ENCODE measurements at places on chromosomes 6 and 20.

GRCh38 chr6:137222381-137222780 is 3.2 kb upstream of the IFNGR1 start:
- DNase-seq: no peak

GRCh38 chr20:4774207-4774606 is 52.5 kb downstream of the PRND start:
- DNase-seq: no peak

- no peak for DNase-seq
Measured at GRCh38 chr6:10621847-10622246, 72.6 kb downstream of the C6orf52 start.

DNA sequence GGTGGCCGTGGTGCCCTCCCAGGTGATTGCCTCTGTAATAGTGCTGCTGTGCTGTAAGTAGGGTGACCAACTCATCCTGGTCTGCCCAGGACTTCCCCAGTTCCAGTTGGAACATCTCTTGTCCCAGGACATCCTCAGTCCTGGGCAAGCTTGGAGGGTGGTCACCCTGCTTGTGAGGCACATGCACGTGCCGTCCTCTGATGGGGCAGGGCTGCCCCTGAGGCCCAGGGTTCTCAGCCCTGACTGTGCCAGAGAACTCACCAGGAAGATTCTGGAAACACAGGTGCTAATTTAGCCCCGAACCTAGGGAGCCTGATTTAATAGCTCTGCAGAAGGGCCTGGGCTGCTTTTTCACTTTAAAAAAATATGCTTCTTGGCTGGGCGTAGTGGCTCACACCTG is 120.9 kb upstream of the PHACTR3 start:
- DNase-seq: no peak

- DNase-seq: no peak
Measured at GRCh38 chr6:33696548-33697518, 14.7 kb downstream of the UQCC2 start.

DNA sequence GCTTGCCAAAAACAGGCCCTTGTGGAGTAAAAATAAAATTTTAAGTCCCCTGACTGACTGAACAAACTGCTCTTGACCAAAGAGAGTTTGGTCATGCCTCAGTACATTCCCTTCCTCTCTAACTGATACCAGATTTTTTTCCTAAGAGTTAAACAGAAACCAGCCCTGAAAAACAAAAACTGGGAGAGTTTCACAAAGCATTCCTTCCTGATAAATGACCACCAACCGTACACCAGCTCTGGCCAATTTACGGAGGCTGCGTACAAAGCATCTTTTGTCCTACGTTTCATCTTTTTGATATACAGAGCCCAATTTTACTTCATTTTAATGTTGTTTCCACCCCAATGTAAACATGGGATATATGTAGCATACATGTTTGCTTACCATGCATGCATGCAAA is 477.4 kb upstream of the HTR1E start:
- no peak for DNase-seq

- DNase-seq: no peak
Measured at GRCh38 chr20:16569246-16570153, 3.7 kb downstream of the KIF16B start.

DNA sequence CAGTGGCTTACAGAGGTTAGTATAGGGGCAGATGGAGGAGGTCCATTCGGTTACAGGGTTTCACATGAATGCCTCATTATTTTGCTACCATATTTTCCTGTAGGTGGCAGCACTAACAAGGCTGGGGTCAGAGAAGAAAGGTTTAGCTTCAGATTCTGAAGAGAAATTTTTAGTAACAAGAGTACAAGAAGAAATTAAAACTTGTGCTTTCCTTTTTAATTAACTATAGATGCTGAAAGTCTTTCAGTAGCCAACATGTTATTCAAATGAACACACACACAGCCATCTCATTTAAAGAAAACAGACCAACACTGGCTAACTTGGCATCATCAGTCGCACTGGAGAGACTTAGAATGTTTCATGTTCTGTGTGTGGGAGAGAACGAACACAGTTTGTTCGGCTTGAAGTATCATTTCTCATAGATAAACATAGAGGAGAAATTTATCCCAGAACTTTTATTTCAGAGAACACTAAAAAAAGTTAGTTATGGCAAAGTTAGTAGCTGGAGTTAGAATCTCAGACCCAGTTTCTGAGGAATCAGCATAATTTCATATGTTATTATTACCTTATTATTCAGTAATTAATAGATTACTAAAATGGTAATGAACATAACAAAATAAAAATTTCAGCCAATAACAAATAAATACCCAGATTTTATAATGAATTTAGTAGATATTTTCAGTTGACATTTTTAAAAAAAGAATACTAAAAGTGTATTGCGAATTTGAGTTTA is 314.0 kb upstream of the RSPO3 start:
- DNase-seq: peak; percentile 15

DNA sequence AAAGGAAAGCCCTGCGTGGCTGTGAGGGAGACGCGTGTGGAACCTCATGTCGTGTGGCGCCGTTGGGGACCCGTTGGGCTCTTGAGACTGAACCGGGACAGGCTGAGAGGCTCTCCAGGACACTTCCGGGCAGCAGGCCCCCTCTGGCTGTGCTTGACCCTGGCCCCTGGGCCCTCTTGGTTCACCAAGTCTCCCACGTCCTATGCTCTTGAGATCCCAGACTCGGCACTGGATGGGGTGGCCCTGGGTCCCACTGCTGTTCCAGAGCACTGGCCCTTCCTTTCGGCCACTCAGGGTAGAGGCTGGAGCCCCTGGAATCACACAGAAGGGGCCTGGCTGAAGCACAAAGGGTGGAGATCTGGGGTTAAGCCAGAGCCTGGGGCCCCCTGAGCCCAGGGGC is 30.4 kb downstream of the NTSR1 start:
- DNase-seq: no peak

GRCh38 chr6:11064836-11065235 is 20.7 kb upstream of the ELOVL2 start:
- DNase-seq: no peak

DNA sequence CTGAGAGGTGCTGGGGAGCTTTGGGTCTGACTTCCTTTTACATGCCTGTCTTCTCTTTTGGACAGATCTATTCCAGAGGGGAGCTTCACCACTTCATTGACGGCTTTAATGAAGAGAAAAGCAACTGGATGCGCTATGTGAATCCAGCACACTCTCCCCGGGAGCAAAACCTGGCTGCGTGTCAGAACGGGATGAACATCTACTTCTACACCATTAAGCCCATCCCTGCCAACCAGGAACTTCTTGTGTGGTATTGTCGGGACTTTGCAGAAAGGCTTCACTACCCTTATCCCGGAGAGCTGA is 13.1 kb downstream of the PRDM1 start:
- DNase-seq: no peak

GRCh38 chr6:136508725-136509392 is 41.4 kb downstream of the MAP7 start:
- no peak for DNase-seq

GRCh38 chr6:10577112-10577511 is 56.0 kb downstream of the GCNT2 start:
- DNase-seq: no peak

DNA sequence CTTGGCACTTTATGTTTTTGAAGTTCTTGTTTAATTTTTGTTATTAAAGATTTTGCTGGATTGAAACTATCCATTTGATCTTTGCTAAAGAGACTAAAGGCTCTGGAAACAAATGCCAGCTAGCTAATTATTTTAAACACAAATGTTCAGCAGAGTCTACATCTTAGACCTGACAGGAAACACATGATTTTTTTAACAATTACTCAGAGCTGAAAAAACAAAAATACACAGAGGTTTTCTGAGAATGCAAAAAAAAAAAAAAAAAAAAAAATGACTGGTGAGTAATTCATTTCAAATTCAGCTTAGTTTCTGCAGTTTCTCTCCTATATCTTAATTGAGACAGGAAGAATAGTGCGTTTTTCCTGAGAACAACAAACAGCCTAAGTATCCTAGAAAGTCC is 448.0 kb downstream of the TENT5A start:
- no peak for DNase-seq

GRCh38 chr6:75563032-75563431 is 38.6 kb upstream of the SENP6 start:
- DNase-seq: no peak

DNA sequence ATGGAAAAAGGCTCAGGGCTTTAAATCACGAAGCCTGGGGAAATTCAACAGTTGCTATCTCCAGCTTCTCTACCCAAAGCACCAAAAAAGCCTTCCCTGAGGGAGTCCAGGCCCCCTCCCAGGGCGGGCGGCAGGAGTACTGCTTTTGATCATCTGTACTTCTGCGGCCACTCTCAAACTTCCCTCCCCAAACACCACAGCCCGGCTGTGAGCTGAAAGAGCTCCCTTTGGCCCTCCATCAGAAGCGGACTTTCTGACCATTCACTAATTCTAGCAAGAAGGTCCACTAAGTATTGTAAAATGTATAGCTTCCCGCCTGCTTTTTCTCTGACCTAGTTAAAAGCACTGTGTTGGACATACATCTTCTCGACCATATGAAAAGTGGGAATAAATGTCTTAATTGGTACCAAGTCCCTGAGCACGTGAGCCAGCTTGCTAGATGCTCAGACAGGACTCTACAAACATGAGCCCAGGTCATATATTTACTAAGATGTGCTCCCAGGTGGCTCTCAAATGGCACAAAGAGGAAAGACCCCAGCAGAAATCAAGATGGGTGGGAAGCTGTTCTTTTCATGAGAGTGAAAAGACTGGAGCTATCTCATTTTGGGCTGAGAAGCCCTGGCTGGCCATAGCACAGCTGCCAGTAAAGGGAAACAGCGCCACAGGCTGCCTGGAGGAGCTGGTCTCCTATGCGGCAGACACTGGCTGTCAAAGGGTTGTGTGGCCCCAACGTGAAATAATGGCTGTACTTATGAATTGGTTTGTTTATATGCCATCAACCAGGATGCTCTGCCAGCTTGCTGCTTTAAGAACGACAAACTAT is 58.6 kb downstream of the GFOD1 start:
- DNase-seq: no peak

DNA sequence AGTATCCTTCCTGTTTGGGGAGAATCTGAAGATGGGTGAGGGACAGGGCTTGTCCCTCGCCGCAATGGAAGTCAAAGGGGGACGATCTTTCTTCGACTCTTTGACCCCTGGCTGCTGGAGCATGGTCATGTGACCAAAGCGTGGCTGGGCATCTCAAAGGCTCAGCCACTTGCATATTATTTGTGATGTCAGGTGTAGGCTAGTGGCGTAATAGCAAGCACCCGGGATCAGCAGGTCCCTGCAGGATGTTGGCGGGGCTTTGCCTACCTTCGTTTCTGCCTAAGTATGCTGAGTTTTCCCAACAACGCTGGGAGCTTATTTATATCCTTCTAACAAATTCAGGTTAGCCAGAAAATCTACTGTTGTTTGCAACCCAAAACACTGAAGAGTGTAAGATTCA is 50.3 kb upstream of the IL20RA start:
- DNase-seq: no peak

All from amniotic stem cell (primary cell).